Astrocyte (in vitro differentiated cells and primary cell): ENCODE measurements at places on chromosomes 12 and 14. TPM values are rescaled to one million over a fixed set of nuclear protein-coding genes. Genes with fewer than 3 reads are reported as not detected.

- no peaks in the 10 kb centered on the region for H3K36me3 ChIP-seq
- H3K27ac ChIP-seq, result peak overlapping the region; percentile 66
- H3K4me1 ChIP-seq, result peaks cover 20% of the 10 kb centered on the region
- no peaks in the 10 kb centered on the region for H3K27me3 ChIP-seq
These were observed 100.9 kb downstream of the EPS8 start for GRCh38 chr12:15688202-15688736.

GRCh38 chr14:49049711-49050110 lies 536.5 kb downstream of the RPS29 start:
- no peaks in the 10 kb centered on the region for H3K36me3 ChIP-seq
- H3K4me1 ChIP-seq, result no peaks in the 10 kb centered on the region
- no peak for DNase-seq
- H3K4me3 ChIP-seq, result no peak overlapping the region

DNA sequence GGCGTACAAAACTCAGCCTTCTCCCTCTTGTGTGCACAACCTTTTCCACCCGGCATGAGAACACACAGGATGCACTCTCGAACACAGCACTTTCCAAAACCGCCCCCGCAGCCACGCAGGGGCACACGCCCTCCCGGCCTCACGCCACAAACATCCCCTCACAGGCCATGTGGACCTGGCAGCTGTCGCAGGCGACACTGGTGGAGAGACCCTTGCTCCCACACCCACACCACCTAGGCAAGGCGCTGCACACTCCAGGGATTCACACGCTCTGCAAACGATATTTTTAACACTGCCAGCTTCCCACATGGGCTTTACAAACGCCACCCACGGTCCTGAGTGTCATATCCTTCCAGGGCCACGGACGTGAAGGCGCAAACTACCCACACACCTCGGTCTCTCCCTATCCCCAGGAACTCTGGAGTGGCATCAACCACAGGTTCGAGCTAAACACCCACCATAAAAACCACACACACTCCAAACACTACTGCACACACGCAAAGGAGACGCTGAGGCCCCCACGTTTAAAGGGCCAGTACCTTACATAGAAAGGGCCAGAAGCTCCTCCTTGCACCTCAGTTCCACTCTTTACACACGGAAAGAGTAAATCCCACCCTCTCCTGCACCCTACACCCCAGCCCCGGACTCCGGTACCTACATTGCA lies 12.4 kb upstream of the ITGB7 start:
- peaks cover 54% of the 10 kb centered on the region for H3K4me1 ChIP-seq
- H3K27me3 ChIP-seq, result no peaks in the 10 kb centered on the region
- DNase-seq, result peak; percentile 69

DNA sequence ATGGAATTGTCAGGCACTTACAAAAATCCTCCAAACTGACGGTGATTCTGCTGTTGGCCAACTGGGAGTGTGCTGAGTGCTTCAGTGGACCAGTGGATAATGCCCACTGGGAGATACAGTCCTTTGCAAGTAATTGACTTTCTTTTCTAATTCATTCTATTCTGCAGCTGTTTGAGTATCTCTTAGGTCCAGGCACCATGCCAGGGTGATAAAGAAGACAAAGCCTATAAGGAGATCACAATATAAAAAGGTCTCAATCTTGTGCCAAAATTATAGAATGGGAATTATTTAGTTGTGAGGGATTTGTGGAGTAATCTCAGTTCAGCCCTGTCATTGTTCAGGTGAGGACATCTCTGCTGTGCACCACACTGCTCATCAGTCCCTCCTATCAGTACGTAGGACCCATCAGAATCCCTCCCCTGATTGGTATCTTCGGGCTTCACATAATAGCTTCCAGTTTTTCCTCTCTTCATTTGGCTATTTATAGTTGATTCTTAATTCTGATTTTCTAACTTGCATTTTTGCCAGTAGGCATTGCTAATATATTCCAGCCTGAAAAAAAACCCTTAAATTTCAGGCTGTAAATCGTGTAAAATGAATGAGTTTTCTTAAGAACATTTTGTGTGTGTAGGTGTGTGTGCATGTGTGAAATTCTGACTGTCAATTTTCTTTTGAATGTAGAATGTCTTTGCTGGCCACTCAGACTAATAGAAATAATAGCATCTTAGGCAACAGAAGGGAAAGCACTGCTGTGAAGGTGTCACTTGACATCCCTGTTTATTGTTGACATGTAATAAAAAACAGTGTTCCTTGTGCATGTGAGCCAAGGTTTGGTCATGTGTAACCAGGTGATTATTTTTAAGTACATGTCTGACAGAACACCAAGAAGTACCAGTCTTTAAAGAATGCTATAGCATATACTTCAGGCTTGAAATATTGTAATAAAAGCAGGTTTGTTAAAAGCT lies 457.6 kb upstream of the RGS6 start:
- DNase-seq, result no peak
- peaks cover 2% of the 10 kb centered on the region for H3K4me1 ChIP-seq
- no peak overlapping the region for H3K4me3 ChIP-seq
- no peaks in the 10 kb centered on the region for H3K36me3 ChIP-seq
- H3K27me3 ChIP-seq, result no peaks in the 10 kb centered on the region

DNA sequence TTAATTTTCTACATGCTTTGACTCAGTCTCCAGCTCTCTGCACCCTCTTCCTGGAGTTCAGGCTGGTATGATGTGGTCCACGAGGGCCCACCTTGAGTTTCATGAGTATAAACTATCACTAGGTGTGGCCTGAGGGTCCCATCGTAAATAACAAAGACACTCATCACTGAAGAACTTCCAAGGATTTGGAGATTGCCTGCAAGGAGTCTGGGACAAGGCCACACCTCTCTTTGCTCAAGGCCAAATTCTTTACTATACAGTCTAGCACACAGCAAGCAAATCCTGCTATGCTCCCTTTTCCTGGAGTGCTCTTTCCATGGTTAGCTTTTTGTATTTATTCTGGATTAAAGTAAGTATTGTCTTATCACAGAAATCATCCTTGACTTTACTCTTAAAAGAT lies 271.9 kb downstream of the SLC16A7 start:
- H3K27ac ChIP-seq, result no peak overlapping the region
- H3K27me3 ChIP-seq, result no peaks in the 10 kb centered on the region
- H3K36me3 ChIP-seq, result no peaks in the 10 kb centered on the region

DNA sequence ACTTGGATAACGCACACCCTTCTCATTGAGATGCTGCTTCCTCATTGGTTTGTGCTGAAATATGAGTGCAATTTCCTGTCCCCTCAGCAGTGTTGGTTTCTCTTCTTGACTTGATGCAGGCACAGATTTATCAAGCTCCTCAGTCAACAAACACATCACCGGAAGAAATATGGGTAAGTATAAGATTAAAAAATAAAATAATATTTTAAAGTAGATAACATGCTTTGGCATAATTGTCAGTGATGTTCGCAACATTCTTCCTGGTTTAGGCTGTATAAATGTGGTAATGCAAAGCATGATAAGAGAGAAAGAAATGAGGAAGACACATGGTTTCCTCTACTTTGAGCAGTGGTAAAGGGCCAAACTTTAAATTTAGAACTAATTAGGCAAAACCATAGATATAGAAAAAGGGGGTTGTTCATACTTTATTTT lies at the start of gene GPR65:
GPR65 (plus strand) TSS at position 86 of the 432 bp plus-strand sequence. CDS start 5,713 bp downstream, outside the sequence.
- H3K4me1 ChIP-seq, result no peaks in the 10 kb centered on the region
- no peak within 1 kb of the TSS for H3K27ac ChIP-seq
- no peaks in the 10 kb centered on the region for H3K36me3 ChIP-seq
- no peaks in the 10 kb centered on the region for H3K27me3 ChIP-seq
- no peak within 1 kb of the TSS for H3K4me3 ChIP-seq

GRCh38 chr12:104671409-104672095 lies 214.8 kb downstream of the CHST11 start:
- H3K27me3 ChIP-seq, result no peaks in the 10 kb centered on the region
- peaks cover 28% of the 10 kb centered on the region for H3K4me1 ChIP-seq
- H3K36me3 ChIP-seq, result no peaks in the 10 kb centered on the region
- peak overlapping the region; percentile 41 for H3K27ac ChIP-seq

The PROX2 gene
- total RNA-seq, result not detected in 2 replicates

The DCTN2 gene
- 94.5 and 107 TPM in 2 replicates for total RNA-seq

The CAPZA3 gene
- not detected in 2 replicates for total RNA-seq
